Ascending aorta (tissue), 2 donors: ENCODE measurements at places on chromosomes 13 and 19. TPM values are rescaled to one million over a fixed set of nuclear protein-coding genes. Genes with fewer than 3 reads are reported as not detected.

GRCh38 chr19:18488838-18489626 lies 32.8 kb downstream of the ELL start:
- no peak for DNase-seq
- no peak overlapping the region for H3K4me3 ChIP-seq
- no peaks in the 10 kb centered on the region for H3K27me3 ChIP-seq
- H3K27ac ChIP-seq = no peak overlapping the region

GRCh38 chr13:40345654-40346372 lies 320.6 kb downstream of the FOXO1 start:
- H3K27ac ChIP-seq = no peak overlapping the region
- no peaks in the 10 kb centered on the region for H3K27me3 ChIP-seq
- H3K4me3 ChIP-seq = no peak overlapping the region
- no peaks in the 10 kb centered on the region for H3K36me3 ChIP-seq
- no peak for DNase-seq

DNA sequence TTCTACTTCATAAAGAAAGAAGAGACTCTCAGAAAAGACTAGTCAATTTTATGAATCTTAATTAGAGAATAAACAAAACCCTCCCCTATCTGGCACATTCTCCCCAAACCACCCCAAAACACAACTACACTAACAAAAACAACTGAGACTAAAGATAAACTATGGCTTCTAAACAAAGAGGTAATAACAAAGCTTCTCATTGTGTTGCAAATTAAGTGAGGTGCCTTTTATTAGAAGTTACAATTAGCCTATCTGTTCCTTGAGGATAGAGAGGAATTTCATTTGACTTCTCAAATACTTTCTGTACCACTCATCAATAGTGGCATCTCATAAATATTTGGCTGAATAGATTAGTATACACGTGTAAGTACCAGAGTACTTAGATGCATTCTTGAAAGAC lies 1196.2 kb downstream of the PCDH9 start:
- H3K36me3 ChIP-seq = no peaks in the 10 kb centered on the region
- no peaks in the 10 kb centered on the region for H3K4me1 ChIP-seq
- DNase-seq = no peak
- no peak overlapping the region for H3K27ac ChIP-seq
- no peak overlapping the region for H3K4me3 ChIP-seq

DNA sequence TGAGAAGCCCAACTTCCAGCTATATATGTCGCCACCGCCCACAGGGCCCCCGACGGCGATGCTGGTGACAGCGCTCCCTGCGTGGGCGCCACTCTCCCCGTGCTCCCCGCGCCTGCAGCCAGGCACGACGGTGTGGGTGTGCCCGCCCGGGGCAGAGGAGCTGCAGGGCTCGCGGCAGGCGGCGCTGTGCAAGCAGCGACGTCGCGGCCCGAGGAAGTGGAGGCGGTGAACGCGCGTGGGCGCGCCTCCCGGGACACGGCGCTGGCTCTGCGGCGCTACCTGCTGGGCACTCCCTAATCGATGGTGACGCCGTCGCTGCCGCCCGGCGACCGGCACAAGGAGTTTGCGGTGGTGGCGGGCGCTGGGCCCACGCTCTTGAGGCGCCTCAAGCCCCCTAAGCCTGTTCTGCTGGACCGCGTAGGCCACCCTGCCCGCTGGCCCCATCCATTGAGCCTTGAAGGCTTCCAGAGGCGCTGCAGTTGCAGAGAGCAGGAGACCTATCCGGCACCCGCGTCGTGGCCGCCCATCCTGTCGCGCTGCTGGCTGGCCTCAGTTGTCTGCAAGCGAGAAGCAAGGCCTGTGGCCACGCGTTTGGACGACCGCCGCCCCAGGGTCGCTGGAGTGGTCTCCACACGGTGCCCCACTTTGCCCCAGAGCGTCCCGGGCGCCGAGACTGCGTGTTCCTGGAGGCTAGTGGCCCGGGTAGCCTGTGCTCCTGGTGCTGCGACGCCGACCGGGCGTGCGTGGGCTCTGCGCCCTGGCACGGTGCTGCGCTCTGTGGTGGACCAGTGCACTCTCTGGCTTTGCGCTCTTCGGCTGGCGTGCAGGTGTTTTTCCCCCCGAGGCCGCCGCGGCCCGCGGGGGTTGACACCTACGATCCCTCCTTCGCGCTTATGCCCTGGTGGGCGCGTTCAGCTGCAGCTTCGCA lies 23.1 kb downstream of the LRFN3 start:
- no peak overlapping the region for H3K4me3 ChIP-seq
- H3K4me1 ChIP-seq = peaks cover 5% of the 10 kb centered on the region
- no peak for DNase-seq
- no peak overlapping the region for H3K27ac ChIP-seq
- H3K27me3 ChIP-seq = no peaks in the 10 kb centered on the region

DNA sequence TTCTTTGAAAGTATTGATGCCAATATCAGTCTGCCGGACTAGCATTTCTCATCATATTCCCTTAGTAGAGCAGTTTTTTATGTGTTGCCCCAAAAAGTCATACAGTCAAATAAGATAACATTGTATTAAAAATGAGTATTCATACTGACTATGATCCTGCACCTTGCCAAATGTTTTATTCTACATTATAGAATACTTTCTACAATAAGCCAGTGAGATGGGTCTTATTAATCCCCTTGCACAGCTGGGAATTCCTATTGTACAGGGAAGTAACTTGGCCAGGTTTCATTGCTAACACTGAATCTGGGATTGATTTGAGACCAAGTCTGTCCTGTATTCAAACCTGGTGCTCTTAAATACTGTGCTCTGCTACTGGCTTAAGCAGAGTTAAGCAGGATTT lies 114.0 kb downstream of the KCTD12 start:
- no peak overlapping the region for H3K4me3 ChIP-seq
- no peak overlapping the region for H3K27ac ChIP-seq
- no peak for DNase-seq
- no peaks in the 10 kb centered on the region for H3K4me1 ChIP-seq

GRCh38 chr13:47178090-47178950 lies 281.5 kb upstream of the HTR2A start:
- H3K4me3 ChIP-seq = no peak overlapping the region
- H3K36me3 ChIP-seq = no peaks in the 10 kb centered on the region
- DNase-seq = no peak
- H3K27ac ChIP-seq = no peak overlapping the region
- H3K4me1 ChIP-seq = no peaks in the 10 kb centered on the region

Gene CDC42EP5
- 153 TPM for total RNA-seq

DNA sequence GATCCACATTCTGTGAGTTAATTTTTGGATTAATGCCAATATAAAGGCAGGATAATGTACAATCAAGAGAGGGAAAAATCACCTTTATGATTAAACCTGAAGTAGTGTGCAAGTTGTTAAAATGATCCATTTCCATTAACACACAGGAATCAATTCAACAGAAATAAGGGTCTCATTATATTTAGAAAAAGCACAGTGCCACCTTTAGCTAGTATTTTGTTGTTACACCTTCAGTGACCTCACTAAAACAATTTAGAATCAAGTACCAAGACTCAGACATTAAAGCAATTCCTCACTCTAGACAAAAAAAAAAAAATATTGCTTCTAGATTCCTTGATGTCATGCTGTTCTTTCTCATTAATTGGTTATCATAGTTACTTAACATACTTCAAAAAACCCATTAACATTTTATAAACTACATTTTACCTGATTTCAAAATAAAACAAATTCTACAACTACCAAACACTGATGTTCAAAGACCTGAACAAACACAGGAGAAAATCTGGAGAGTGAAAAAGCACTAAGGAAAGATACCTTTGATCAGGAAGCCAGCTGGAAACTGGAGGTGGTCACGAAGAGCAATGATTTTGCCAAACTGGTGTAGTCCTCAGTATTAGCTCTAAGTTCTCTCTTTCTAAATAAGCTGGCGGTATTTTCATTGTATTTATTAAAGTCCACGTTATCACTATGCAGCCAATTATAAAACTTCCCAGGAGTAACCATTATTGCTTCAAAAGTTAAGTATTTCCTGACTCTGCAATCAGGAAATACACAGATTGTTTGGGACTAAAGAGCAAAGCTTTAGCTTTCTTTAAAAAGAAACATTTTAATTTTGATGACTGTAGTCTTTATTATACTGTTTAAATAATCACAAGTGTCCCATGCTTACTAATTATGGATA lies 115.3 kb downstream of the TBC1D4 start:
- H3K4me1 ChIP-seq = no peaks in the 10 kb centered on the region
- no peaks in the 10 kb centered on the region for H3K27me3 ChIP-seq
- H3K27ac ChIP-seq = no peak overlapping the region
- no peak for DNase-seq
- H3K4me3 ChIP-seq = no peak overlapping the region

DNA sequence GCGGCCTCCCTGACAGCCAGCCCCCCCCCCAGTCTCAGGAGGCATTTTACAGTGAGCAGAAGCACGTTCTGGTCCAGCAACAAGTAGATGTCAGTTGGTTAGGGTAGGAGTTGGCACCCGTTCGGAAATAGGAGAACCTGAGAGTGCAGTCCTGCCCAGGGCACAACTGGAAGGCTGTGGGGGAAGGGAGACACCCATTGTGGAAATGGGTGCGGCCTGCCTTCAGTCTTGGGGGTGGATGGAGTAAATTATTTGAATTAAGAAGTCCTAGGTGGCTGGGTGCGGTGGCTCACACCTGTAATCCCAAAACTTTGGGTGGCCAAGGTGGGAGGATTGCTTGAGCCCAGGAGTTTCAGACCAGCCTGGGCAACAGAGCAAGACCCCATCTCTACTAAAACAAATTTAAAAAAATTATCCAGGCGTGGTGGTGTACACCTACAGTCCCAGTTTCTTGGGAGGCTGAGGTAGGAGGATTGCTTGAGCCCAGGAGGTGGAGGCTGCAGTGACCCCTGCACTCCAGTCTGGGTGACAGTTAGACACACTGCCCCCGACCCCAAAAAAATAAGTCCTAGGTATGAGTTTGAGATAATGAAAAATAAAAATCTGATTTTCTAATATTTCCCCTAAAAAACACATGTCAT lies 1.2 kb downstream of the CIRBP start:
- no peaks in the 10 kb centered on the region for H3K27me3 ChIP-seq
- H3K4me1 ChIP-seq = peaks cover 77% of the 10 kb centered on the region
- DNase-seq = no peak

GRCh38 chr19:17337675-17338432 lies 501 bp downstream of the GTPBP3 start:
- peak overlapping the region; percentile 91 for H3K4me3 ChIP-seq
- H3K36me3 ChIP-seq = peaks cover 5% of the 10 kb centered on the region
- H3K27ac ChIP-seq = no peak overlapping the region
- H3K27me3 ChIP-seq = no peaks in the 10 kb centered on the region
- DNase-seq = no peak
- H3K4me1 ChIP-seq = peaks cover 15% of the 10 kb centered on the region

DNA sequence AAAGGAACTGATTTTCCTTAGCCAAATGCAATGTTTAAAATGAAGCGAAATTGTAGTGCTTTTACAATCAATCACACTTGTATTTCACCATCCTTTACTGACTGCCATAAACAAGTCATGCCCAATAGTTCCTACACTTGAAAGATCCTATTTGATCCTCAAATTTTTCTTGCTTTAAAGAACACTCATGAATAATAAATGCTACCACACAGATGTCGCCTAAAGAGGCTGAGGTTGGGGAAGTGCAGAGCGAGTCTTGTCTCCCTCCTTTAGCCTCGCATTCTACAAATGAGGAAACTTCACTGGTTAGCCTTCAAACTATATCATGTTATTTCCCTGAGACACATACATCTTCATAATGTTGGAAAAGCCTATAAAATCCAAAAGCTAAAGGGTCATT lies 18.7 kb upstream of the AMER2 start:
- no peak overlapping the region for H3K4me3 ChIP-seq
- no peaks in the 10 kb centered on the region for H3K27me3 ChIP-seq

DNA sequence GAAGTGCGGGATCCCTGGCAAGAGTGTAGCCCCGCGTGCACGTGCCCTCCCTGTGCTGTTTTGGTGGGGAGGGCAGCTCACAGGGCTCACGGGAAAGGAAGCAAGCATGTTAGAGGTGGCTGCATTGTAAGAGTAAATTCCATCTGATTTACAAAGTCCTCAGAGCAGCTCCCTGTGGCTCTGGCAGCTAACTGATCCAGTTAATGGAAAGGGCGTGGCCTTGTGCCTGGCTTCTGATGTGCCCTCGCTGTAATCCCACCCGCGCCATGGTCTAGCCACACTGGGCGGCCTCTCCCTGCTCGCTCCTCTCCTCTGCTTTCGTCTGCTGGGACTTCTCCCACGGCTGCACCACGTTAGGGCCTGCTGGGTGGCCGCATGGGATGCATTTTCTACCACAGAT lies 258.5 kb downstream of the FGF9 start:
- peak; percentile 31 for DNase-seq
- no peak overlapping the region for H3K4me3 ChIP-seq
- no peaks in the 10 kb centered on the region for H3K4me1 ChIP-seq
- no peaks in the 10 kb centered on the region for H3K36me3 ChIP-seq
- H3K27me3 ChIP-seq = no peaks in the 10 kb centered on the region

- H3K4me3 ChIP-seq = no peak overlapping the region
- H3K27ac ChIP-seq = no peak overlapping the region
- no peaks in the 10 kb centered on the region for H3K4me1 ChIP-seq
- H3K36me3 ChIP-seq = no peaks in the 10 kb centered on the region
Observed at GRCh38 chr13:54356849-54357248, 1328.2 kb downstream of the OLFM4 start.

- H3K27me3 ChIP-seq = no peaks in the 10 kb centered on the region
Observed at GRCh38 chr19:44948763-44949374, 3.0 kb downstream of the APOC2 start.

- H3K27me3 ChIP-seq = no peaks in the 10 kb centered on the region
- no peak for DNase-seq
- H3K36me3 ChIP-seq = no peaks in the 10 kb centered on the region
- H3K27ac ChIP-seq = no peak overlapping the region
- H3K4me1 ChIP-seq = no peaks in the 10 kb centered on the region
Observed at GRCh38 chr13:49638030-49638743, 9.9 kb downstream of the ARL11 start.

Gene C19orf85
- total RNA-seq = not detected

- H3K4me1 ChIP-seq = peaks cover 33% of the 10 kb centered on the region
- no peak overlapping the region for H3K4me3 ChIP-seq
- H3K36me3 ChIP-seq = peaks cover 34% of the 10 kb centered on the region
- H3K27me3 ChIP-seq = no peaks in the 10 kb centered on the region
- DNase-seq = no peak
Observed at GRCh38 chr19:2274931-2275535, 6.9 kb downstream of the PEAK3 start.

- DNase-seq = no peak
- no peaks in the 10 kb centered on the region for H3K4me1 ChIP-seq
- H3K27me3 ChIP-seq = no peaks in the 10 kb centered on the region
- no peak overlapping the region for H3K4me3 ChIP-seq
Observed at GRCh38 chr19:40813182-40813581, 14.2 kb downstream of the EGLN2 start.

- no peaks in the 10 kb centered on the region for H3K4me1 ChIP-seq
- no peak overlapping the region for H3K4me3 ChIP-seq
- no peaks in the 10 kb centered on the region for H3K36me3 ChIP-seq
- peak; percentile 85 for DNase-seq
- no peak overlapping the region for H3K27ac ChIP-seq
Observed at GRCh38 chr13:27374650-27375049, 49.8 kb upstream of the GTF3A start.

Gene GTPBP3
- 256 TPM for total RNA-seq
